KBM-7 (cell line): ENCODE measurements at places on chromosomes 13 and 19.

GRCh38 chr13:81058211-81058915 lies 717.4 kb upstream of the SPRY2 start:
- no peak for DNase-seq

DNA sequence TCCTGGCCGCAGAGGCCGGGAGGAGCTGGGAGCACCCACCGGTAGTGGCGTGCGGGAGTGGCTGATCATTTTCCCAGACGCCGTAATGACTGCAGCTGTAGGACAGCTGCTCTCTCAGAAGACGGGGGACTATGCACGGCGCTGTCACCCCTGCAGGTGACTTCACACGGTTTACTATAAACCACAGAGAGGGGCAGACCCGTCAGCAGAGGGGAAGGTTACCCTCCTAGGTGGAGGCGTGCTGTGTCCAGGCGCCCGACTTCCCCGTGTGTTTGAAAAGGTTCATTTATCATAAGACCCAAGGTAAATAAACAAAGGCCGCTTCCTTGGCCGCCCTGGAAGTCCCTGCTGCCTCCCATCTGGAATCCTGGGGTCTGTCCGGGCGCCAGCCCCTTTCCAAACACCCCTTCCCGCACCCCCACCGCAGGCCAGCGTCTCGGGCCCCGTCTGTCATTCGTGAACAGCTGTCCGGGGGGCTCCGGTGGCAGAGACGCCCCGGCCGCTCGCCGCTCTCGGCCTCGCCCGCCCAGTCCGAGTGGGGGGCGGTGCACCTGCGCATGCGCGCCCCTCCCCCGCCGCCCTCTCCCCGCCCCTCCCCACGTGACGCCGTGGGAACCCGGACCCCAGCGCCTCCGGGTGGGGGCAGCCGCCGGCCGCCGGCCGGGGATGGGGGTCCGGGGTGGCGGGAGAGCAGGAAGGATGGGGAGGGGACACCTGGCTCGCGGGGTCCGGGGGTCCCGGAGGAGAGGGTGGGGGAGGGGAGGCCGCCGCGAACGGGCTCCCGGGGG lies 915 bp downstream of the SHC2 start:
- no peak for DNase-seq

- no peak for DNase-seq
These were observed 3.2 kb upstream of the RASGRP4 start for GRCh38 chr19:38429055-38429810.

DNA sequence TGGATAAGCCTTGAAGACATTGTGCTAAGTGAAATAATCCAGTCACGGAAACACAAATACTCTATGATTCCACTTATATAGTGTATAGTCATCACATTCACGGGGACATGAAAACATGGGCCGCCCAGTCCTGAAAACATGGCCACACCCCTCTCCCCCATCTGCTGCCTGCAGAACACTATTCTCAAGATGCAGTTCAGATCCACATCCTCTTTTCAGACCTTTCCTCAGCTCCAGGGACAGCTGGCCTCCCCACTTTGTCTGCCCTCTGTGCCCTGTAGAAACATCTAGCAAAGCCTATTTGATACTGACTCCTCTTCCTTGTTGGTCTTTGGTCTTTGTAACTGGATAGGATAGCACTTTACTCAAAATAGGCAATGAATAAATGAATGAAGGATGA lies 8.3 kb downstream of the RFX2 start:
- no peak for DNase-seq

DNA sequence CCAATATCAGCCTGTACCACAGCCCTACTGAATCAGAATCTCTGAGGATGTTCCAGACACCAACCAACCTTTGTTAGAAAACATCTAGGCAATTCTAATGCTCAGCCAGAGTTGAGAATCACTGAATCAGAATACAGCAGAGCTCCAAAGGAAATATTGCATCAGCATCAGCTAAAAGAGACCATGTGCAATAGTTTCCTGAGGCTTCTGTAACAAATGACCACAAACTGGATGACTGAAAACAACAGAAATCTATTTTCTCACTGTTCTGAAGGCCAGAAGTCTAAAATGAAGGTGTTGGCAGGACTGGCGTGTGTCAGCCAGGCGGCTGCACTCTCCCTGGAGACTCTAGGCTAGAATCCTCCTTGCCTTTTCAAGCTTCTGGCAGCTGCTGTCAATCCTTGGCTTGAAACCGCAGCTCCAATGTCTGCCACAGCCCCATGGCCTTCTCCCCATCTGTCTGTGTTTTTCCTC lies 1.2 kb upstream of the DCT start:
- DNase-seq: no peak

DNA sequence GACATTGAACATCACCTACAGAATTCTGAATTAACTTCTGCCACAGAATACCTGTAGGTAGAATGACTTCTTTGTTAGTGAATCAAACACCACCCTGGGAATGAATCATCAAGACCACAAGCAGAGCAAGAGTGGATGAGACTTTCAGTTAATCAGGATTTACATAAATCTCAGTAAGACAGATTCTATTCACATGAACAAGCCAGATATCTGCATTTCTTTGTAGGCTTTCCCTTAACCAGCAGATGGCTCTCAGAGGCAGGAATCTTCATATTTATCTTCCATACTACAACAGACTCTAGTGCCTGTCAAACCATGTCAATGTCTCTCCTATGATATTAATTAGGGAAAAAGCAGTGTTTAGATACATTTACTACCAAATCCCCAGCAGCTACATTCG lies 412.1 kb downstream of the KLF12 start:
- DNase-seq: no peak

DNA sequence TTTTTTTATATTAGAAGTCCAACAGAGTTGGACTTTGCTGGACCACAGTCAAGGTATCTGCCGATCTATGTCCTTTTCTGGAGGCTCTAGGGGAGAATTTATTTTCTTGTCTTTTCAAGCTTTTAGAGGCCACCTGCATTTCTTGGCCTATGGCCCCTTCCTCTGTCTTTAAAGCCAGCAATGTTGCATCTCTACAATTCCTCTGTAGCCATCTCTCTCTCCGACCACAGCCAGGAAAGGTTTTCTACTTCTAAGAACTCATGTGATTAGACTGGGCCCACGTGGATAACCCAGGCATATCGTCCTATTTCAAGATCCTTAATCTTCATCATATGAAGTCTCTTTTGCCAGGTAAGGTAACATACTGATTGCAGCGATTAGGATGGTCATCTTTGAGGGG lies 43.5 kb upstream of the RGCC start:
- DNase-seq: no peak
